ENCODE measurements at places on chromosomes 1 and 21. TPM values are rescaled to one million over a fixed set of nuclear protein-coding genes. Genes with fewer than 3 reads are reported as not detected.

DNA sequence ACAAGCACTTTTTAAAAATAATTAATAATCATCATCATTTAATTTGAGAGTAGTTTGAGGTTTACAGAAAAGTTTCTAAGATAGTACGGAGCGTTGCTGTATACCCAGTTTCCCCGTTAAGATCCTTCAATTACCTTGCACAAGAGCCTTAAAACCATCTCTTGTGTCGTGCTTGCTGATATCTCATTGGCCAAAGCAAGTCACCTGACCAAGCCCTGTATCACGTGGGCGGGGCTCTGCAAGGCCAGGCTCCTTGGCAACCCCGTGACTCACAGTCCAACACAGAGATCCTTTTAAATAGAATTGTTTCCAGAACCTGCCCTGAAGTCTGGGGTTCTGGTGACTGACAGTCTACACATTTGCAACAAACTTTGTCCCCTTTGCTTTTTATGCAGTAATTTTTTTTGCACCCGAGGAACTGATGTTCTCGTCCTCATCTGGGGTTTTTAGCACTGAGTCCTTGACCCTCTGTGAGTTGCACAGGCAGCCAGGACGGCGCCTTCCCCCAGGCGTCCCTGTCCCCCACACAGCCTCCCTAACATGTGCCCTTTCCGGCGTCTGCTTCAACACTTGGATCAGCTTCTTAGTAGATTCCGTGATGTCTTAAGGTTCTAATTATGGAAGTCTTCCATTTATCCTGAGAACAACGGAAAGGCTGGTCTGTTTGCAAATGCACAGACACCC, 183.3 kb upstream of the TMEM51 start:
- no peak overlapping the region for H3K4me3 ChIP-seq
- H3K36me3 ChIP-seq = no peaks in the 10 kb centered on the region
- peak overlapping the region; percentile 89 for H3K27ac ChIP-seq
- no peaks in the 10 kb centered on the region for H3K27me3 ChIP-seq
- no peak for DNase-seq

- DNase-seq = no peak
- H3K27ac ChIP-seq = peak overlapping the region; percentile 48
- no peak overlapping the region for H3K4me3 ChIP-seq
- no peaks in the 10 kb centered on the region for H3K27me3 ChIP-seq
These were observed 8.4 kb downstream of the ENO1 start for GRCh38 chr1:8870103-8870502.

- no peak overlapping the region for H3K4me3 ChIP-seq
- no peak for DNase-seq
- H3K4me1 ChIP-seq = no peaks in the 10 kb centered on the region
- H3K36me3 ChIP-seq = no peaks in the 10 kb centered on the region
- no peak overlapping the region for H3K27ac ChIP-seq
These were observed 12.8 kb upstream of the ZSCAN20 start for GRCh38 chr1:33459691-33460090.

DNA sequence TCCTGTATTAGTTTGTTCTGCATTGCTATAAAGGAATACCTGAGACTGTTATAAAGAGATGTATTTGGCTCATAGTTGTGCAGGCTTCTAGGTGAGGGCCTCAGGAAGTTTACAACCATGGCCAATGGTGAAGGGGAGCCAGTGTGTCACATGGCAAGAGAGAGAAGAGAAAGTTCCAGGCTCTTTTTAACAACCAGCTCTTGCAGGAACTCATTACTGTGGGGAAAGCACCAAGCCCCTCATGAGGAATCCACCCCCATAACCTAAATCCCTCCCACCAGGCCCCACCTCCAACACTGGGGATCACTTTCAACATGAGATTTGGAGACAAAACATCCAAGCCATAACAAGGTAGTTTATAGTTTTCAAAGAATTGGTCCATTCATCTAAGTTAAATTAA, 5.0 kb upstream of the MEAF6 start:
- H3K27ac ChIP-seq = no peak overlapping the region
- H3K4me3 ChIP-seq = no peak overlapping the region
- DNase-seq = peak; percentile 10
- H3K36me3 ChIP-seq = no peaks in the 10 kb centered on the region
- peaks cover 4% of the 10 kb centered on the region for H3K4me1 ChIP-seq
- H3K27me3 ChIP-seq = no peaks in the 10 kb centered on the region

GRCh38 chr1:165376041-165376810, 19.7 kb upstream of the LMX1A start:
- H3K4me1 ChIP-seq = peaks cover 3% of the 10 kb centered on the region
- peak; percentile 76 for DNase-seq
- no peaks in the 10 kb centered on the region for H3K27me3 ChIP-seq
- H3K4me3 ChIP-seq = peak overlapping the region; percentile 53

DNA sequence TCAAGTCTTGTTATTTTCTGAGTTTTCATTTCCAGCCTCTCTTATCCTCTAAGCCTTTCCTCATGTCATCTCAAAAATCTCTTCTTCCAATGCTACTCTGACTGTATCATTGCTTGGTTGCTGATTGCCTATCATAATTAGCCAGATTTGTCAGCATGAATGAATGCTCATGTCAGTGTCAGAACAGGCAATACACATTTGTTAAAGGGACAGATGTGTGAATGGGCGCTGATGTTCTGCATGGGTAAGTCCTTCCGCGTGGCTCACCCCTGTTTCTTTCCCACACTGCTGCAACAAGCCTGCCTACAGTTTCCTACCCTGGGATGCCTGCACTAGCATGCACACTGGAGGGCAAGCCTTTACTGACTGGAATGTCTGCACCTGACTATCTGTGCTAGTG, 100.6 kb downstream of the RHOU start:
- DNase-seq = no peak
- H3K4me3 ChIP-seq = no peak overlapping the region
- no peaks in the 10 kb centered on the region for H3K36me3 ChIP-seq

- H3K27me3 ChIP-seq = no peaks in the 10 kb centered on the region
- no peaks in the 10 kb centered on the region for H3K4me1 ChIP-seq
- peak overlapping the region; percentile 94 for H3K27ac ChIP-seq
- no peaks in the 10 kb centered on the region for H3K36me3 ChIP-seq
These were observed 126.5 kb downstream of the ADSS2 start for GRCh38 chr1:244325056-244325758.

DNA sequence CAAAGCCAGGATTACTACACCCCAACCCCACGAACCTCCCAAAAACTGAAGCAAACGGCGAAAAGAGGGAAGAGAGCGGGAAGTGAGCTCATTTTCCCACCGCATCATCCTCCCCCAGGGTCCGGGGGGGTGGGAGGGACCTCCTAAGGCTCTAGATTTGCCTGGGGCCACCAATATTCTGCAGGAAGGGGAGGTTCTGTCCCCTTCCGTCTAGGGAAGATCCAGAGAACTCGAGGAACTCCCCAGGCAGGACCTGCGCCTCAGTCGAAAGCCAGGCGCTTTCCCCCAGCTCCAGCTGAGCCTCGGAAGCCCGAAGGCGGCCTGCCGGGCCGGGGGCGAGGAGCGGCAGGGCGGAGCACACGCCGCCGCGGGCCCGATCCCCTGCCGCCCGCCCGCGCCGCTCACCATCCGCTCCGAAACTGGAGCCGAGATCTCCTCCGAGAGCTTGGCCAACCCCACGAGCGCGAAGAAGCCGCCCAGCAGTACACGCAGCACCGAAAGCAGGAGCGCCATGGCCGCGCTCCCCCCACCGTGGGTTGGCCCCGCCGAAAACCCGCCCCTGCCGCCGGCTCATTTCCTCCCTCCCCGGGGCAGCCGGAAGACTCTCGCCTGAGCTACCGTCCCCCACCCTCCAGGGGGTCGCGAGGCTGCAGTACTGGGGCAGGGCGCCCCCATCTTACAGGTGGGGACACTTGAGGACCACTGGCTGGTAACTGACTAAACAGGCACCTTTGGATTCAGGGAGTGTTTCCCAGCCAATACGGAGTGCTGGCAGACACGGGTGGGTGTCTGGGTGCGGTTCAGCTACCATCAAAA, at the start of gene TMEM35B:
TSS of gene TMEM35B (minus strand) at position 555 of the 816 bp plus-strand sequence. CDS start at position 513, 42 bp downstream.
- H3K4me3 ChIP-seq = peak within 1 kb of the TSS; percentile 85
- DNase-seq = peak; percentile 61
- H3K36me3 ChIP-seq = no peaks in the 10 kb centered on the region
- no peaks in the 10 kb centered on the region for H3K4me1 ChIP-seq

DNA sequence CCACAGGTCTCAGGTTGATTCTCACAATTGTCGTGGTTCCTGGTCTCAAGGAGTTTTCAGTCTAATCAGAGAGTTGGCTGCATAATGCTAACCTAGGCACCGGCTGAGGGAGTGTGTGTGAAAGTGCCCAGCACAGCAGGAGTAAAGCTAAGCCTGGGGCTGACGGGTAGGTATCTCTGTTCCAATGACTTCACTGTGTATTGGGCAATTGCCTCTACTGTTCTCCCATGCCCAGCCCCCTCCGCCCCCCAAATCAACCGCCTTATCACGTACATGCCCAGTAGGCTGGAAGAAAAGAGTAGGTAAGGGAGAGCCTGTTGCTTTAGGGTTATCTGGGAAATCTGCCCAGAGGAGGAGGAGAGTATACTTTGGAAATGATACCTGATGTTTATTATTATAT, 54.7 kb downstream of the MRPS6 start:
- H3K36me3 ChIP-seq = no peaks in the 10 kb centered on the region
- DNase-seq = no peak
- no peaks in the 10 kb centered on the region for H3K4me1 ChIP-seq
- H3K4me3 ChIP-seq = no peak overlapping the region
- no peaks in the 10 kb centered on the region for H3K27me3 ChIP-seq
- no peak overlapping the region for H3K27ac ChIP-seq

DNA sequence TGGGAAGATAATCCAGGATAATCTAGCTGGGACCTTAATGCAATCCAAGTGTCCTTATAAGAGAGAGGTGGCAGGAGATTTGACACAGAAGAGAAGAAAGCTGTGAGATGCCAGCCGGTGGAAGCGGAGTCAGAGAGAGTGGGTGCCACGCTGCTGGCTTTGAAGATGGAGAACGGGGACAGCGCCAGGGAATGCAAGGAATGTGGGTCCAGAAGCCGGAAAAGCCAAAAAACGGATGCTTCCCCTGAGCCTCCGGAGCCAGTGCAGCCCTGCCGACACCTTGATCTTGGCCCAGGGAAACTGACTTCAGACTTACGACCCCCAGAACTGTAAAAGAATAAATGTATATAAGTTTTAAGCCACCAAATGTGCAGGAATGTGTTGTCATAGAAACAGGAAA, 152.6 kb downstream of the ZNF281 start:
- no peak overlapping the region for H3K27ac ChIP-seq
- H3K27me3 ChIP-seq = no peaks in the 10 kb centered on the region
- no peak overlapping the region for H3K4me3 ChIP-seq
- no peaks in the 10 kb centered on the region for H3K36me3 ChIP-seq
- H3K4me1 ChIP-seq = no peaks in the 10 kb centered on the region

DNA sequence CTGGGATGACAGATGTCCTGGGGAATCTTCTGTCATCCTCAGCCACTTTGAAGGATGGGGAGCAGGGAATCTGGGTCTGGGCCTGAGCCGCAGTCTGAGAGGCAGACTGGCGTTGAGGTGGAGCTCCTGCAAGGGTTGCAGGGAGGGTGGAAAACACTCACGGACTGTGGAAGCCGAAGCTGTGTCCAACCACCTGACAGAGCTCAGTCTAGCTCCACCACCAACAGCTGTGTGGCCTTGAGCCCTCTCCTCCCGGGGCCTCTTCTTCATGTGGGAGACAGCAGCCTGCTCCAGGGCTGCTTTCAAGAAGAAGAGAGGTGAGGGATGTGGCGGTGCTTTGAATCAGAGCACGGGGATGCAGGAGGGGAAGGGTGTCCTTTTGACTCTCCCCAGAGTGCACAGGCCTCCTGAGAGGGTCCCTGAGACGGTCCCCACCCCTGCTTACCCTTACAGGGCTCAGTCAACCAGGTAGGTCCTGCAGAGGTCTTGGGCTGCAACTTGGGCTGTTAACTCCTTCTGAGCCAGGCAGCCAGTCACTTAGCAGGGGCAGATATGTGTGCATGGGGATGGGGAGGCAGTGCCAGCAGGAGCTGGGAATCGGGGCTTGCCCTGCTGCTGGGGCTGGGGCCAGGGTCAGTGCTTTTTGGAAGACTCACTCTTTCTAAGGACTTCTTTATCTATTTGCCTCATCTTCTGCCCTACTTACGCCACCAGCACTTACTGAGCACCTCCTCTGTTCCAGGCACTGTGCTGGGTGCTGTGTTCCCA, 216.3 kb downstream of the PTPRU start:
- H3K27ac ChIP-seq = no peak overlapping the region
- no peaks in the 10 kb centered on the region for H3K36me3 ChIP-seq
- no peaks in the 10 kb centered on the region for H3K27me3 ChIP-seq
- H3K4me3 ChIP-seq = no peak overlapping the region
- peak; percentile 19 for DNase-seq

DNA sequence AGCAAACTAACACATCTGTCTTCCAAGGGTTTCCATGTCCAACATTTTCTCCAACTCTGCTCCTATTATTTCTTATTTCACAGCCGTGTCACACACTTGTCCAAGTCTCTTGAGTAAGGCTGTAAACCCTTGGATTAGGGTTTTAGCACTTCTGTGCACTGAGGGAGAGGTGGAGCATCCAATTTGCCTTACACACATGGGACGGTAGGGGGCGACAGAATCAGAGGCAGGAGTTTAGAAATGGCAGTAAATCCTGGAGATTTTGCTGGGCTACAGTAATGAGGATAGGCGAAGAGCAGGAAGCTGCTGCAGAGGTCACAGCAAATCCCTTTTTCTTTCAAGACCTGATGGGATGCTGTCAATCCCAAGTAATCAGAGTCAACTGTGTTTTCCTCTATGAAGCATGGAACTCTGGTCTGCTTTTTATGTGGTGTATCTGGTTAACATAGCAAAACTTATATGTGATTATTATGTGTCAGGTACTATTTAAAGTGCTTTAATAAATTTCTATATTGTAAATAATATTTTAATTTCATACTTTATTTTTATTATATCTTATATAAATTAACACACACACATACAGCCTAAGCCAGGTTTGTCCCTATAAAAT, 15.4 kb upstream of the LCE5A start:
- H3K36me3 ChIP-seq = no peaks in the 10 kb centered on the region
- no peaks in the 10 kb centered on the region for H3K27me3 ChIP-seq
- H3K4me1 ChIP-seq = no peaks in the 10 kb centered on the region
- DNase-seq = no peak
- H3K4me3 ChIP-seq = no peak overlapping the region

- H3K27ac ChIP-seq = no peak overlapping the region
- H3K36me3 ChIP-seq = no peaks in the 10 kb centered on the region
- no peaks in the 10 kb centered on the region for H3K27me3 ChIP-seq
- no peaks in the 10 kb centered on the region for H3K4me1 ChIP-seq
These were observed 122.9 kb upstream of the KRTAP19-8 start for GRCh38 chr21:31161157-31161556.

GRCh38 chr1:29673669-29674626, 437.6 kb downstream of the PTPRU start:
- H3K4me1 ChIP-seq = no peaks in the 10 kb centered on the region
- H3K36me3 ChIP-seq = no peaks in the 10 kb centered on the region
- H3K27ac ChIP-seq = no peak overlapping the region

DNA sequence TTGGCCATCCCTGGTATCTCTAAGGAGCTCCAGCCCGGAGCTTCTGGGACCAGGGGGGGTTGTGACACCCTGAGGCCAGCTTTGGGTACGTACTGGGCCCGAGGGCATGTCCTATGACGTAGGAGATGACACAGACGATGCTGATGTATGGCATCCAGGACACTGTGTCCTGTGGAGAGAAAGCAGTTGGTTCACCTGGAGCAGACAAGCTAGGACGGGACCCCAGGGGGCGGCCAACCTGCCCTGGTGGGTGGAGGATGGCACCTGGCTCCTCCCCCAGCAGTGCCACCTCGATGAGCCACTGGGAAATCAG, 12.1 kb upstream of the SLC2A7 start:
- no peak overlapping the region for H3K27ac ChIP-seq
- H3K36me3 ChIP-seq = no peaks in the 10 kb centered on the region
- no peaks in the 10 kb centered on the region for H3K4me1 ChIP-seq
- DNase-seq = no peak
- H3K4me3 ChIP-seq = no peak overlapping the region

Gene SERPINC1
- 0.32 TPM for total RNA-seq

Gene FCRL6
- total RNA-seq = 2.8 TPM

Gene SH2D1B
- not detected for total RNA-seq

Gene MATN1
- total RNA-seq = not detected

Gene THEMIS2
- total RNA-seq = 22.0 TPM

Gene TEKT2
- total RNA-seq = not detected

Gene CLEC20A
- total RNA-seq = not detected

Measured in breast epithelium (tissue), 4 donors.